Stimulated activated CD4-positive, alpha-beta T cell treated with anti-CD3 and anti-CD28 coated beads, TNF-alpha, amount 100 ng/mL, for 48 hours (primary cell): ENCODE measurements at places on chromosomes 12 and 14.

- no peak for DNase-seq
Observed at GRCh38 chr12:3487027-3487426, 4.0 kb upstream of the PRMT8 start.

GRCh38 chr14:53613404-53614253 lies 343.0 kb downstream of the BMP4 start:
- DNase-seq: no peak

DNA sequence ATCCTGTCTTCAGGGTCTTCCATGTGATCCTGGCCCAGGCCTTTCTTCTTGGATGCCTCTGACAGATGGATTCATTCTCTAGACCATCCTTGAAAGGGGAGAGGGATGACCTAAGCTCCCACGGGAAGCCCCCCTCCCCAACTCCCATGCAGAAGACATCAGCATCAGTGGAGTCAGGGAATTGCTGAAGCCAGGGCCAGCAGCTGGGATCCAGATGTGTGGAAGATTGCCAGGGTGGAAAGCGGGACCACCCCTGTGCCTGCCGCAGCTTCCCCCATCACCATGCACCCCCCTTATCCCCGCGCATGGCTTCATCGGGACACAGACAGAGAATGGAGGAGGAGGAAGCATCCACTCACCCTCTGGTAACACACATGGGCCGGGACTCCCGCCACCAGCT lies 183.6 kb upstream of the PRMT8 start:
- no peak for DNase-seq

GRCh38 chr12:89339526-89339925 lies 12.8 kb downstream of the DUSP6 start:
- no peak for DNase-seq

DNA sequence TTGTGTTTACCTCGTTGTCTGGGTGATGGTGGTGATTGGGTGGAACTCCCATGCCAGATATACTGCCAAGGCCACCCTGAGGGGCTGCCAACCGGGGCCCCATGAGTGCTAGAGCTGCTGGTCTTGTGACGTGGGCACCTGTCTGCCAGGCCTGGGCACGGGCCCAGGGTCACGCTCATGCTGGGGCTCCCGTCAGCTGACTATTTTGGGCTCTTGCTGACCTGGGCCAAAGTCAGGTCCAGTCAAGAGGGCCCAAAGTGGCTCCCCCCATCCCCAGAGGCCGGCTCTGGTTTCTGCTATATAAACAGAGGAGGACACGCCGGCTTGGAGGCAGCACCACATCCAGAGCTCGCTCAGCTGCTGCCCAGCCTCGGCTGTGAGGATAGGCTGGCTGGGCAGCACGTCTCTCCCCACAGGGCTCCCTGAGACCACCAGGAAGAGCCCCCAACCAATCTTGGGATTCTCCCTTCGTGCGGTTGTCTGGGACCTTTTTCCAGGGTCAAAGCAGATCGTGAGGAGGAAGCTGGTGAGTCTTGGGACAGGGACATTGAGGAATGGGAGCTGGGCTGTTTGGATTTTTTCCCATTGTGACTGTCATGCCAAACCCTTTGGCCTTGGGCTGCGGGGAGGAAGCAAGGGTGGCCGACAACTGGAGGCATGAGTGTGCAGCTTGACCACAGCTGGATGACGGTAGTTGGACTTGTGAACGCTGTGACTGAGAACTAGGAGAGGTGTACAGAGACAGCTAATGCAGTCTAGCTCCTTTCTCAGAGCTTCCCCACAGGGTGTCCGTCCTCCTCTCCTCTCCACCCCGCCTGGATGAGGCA lies 7.6 kb upstream of the NR4A1 start:
- no peak for DNase-seq
